ENCODE measurements at places on chromosomes 2 and 18.

GRCh38 chr2:88885679-88886416, 194.4 kb downstream of the RPIA start:
- H3K4me3 ChIP-seq = no peak overlapping the region
- H3K36me3 ChIP-seq = no peaks in the 10 kb centered on the region
- H3K27ac ChIP-seq = no peak overlapping the region
- no peaks in the 10 kb centered on the region for H3K4me1 ChIP-seq

- H3K27ac ChIP-seq = no peak overlapping the region
- H3K4me3 ChIP-seq = no peak overlapping the region
- H3K36me3 ChIP-seq = no peaks in the 10 kb centered on the region
- DNase-seq = no peak
- no peaks in the 10 kb centered on the region for H3K4me1 ChIP-seq
- H3K27me3 ChIP-seq = no peaks in the 10 kb centered on the region
These were observed 50.7 kb downstream of the ATIC start for GRCh38 chr2:215362562-215362904.

DNA sequence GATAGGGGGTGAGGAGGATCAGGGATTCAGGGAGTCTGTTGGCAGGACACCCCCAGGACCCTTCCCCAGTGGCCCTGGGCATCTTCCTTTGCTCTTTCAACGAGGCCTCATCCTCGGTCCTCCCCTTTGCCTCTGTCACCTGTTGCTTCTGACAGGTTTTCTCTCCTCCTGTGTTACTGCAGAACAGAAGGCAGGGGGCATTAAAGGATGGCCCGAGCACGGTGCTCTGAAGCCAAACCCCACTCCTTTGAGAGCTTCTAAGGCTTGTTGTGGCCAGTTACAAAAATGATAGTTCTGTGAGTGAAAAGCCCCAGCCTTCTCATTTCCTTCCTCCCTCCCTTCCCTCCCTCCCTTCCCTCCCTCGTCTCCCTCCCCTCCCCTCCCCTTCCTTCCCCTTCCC, 82.5 kb downstream of the THNSL2 start:
- peaks cover 8% of the 10 kb centered on the region for H3K27me3 ChIP-seq
- H3K4me1 ChIP-seq = no peaks in the 10 kb centered on the region
- no peak overlapping the region for H3K4me3 ChIP-seq
- no peak overlapping the region for H3K27ac ChIP-seq
- no peaks in the 10 kb centered on the region for H3K36me3 ChIP-seq
- DNase-seq = no peak

DNA sequence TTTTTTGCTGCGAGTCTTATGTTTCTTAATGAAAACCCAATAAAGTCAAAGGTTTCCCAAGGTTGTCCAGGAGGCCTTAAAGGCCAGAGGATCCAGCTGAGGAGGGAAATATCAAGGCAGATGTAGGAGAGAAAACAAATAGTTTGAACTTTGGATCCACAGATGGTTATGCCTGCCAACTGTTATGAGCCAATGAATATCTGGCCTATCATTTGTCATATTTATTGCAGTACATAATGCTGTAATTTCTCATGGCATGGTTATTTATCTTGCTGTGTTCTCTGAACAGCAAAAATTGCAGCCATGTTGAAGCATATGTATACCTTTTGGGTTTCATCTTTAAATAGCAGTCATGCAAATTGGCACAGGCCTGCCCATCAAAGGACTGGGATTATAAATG, 38.2 kb upstream of the CAVIN2 start:
- H3K27ac ChIP-seq = no peak overlapping the region
- no peaks in the 10 kb centered on the region for H3K4me1 ChIP-seq
- no peak overlapping the region for H3K4me3 ChIP-seq
- DNase-seq = no peak

- no peak for DNase-seq
- no peaks in the 10 kb centered on the region for H3K36me3 ChIP-seq
- no peaks in the 10 kb centered on the region for H3K27me3 ChIP-seq
- no peak overlapping the region for H3K27ac ChIP-seq
- H3K4me1 ChIP-seq = no peaks in the 10 kb centered on the region
- H3K4me3 ChIP-seq = no peak overlapping the region
These were observed 79.8 kb upstream of the FZD7 start for GRCh38 chr2:201953880-201954279.

DNA sequence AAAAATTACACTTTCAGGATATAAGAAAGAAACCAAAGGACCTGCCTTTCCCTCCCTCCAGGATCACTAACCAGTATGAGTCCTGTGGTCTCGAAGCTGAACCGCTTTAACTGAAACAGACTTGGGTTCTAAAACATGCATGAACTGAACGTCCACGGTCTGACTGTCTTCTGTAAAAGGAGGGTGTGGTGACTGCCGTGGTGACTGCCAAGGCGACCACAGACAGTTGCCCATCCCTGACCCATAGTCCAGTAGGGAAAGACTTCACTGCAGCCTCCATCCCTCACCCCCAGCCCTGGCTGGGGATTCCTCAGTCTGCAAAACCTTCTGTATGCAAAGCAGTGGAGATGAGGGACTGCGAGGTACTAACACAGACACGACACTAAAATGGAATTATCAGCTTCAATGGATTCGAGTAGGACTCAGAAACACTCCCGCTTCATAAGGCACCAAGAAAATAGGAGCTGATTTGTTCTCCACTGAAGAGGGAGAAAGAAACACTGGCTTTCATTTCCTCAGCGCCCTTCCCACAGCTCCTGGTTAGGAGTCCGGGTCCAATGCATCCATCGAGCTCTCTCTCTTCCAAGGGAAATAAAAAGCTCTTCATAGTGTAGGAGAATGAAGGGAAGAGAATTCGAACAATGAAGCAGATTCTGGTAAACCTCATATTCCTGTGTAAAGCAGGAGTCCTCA, 197.2 kb downstream of the HDAC4 start:
- no peaks in the 10 kb centered on the region for H3K4me1 ChIP-seq
- no peak overlapping the region for H3K4me3 ChIP-seq
- no peaks in the 10 kb centered on the region for H3K36me3 ChIP-seq
- H3K27ac ChIP-seq = no peak overlapping the region
- DNase-seq = no peak

DNA sequence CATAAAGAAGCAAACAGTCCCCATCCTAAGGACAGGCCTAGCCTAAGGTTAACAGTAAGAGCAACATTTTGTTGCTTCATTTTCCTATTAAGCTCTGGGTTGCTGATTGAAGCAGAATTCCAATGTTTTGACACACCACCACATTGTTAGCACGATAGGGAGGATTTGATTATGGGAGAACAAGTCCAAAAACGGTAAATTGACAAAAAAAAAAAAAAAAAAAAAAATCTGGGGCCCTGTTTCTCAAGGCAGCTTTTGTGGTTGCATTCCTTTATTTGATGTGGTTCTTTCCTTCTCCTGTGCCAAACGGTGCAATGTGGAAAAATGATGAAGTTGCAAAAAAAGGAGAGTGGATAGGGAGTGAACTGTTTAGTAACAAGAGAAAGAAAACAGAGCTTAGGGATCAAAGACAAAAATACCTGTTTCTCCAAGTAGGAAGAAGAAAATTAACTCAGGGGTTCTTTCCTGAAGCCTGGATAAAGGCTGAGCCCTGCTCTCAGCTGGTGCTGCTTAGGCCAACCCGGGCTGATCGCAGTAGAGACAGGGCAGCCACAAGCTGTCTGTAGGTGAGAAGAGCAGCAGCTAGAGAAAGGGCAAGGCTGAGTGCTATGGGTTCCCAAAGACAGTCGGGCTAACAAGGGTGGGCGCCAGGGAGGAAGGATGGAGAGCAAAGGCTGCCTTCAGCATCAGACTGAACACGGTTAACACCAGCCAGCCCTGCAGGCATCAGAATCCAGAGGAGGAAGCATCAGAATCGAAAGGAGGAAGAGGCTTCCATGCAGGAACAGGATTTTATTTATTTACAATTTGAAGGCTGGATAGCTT, 167.8 kb upstream of the FOSL2 start:
- DNase-seq = no peak
- H3K27me3 ChIP-seq = no peaks in the 10 kb centered on the region
- no peak overlapping the region for H3K27ac ChIP-seq
- no peaks in the 10 kb centered on the region for H3K36me3 ChIP-seq
- H3K4me3 ChIP-seq = no peak overlapping the region

DNA sequence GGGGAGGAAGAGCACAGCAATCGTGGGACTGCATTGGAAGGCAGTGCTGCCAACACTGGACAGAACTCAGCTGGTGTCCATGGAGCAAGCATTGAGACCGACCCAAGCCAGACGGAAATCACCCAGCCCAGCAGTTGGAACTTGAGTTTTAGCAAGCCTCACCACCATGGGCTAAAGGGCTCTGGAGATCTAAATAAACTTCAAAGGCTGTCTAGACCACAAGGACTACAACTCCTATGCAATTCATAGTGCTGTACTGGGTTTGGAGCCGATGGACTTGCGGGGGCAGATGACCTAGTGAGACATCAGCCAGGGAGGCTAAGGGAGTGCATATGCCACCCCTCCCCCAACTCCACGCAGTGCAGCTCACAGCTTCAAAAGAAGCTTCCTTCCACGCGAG, 243.6 kb upstream of the SLC39A10 start:
- H3K4me3 ChIP-seq = no peak overlapping the region
- no peak for DNase-seq
- H3K4me1 ChIP-seq = no peaks in the 10 kb centered on the region
- H3K27ac ChIP-seq = no peak overlapping the region

DNA sequence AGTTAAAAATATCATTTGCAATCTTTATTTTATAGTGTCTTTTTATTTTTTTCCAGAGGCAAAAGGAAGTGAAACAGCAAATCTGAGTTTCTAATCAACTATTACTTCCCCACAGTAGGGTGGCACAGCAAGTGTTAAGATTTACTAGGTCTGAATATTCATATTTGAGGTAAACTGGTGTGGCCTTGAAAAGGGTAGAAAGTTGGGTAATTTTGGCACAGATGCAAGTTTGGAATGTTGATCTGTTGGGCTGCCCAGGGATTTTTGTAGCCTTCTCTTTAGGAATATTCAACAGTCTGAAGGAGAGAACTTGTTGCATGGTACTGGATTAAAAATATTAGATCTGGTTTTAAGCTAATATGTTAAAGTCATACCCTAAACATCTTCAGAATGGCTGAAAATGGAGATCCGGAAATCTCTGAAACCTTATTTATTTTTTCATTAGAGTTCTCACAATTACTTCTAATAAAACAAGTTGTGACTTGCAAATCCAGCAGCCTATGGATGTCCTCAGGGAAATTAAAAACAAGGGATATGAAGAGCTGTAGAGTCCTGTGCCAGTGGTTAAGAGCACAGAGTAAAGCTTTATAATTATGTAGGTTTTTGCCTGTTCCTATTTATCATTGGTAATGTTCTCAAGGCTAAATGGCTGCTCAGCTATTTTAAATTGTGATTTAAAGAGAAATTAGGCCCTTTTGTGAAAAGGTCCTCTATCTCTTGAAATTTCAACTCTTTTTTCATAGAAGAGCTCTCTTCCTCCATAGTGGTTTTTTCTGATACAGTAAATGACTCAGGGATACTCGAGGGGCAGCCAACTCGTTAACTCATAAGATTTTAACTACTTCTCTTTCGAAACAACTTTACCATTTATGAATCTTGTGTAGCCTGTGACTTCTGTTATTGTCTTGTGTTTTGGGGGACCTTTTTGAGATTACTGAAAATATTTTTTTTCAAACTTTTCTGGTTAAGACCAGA, 11.0 kb downstream of the TANK start:
- H3K36me3 ChIP-seq = no peaks in the 10 kb centered on the region
- no peaks in the 10 kb centered on the region for H3K27me3 ChIP-seq

DNA sequence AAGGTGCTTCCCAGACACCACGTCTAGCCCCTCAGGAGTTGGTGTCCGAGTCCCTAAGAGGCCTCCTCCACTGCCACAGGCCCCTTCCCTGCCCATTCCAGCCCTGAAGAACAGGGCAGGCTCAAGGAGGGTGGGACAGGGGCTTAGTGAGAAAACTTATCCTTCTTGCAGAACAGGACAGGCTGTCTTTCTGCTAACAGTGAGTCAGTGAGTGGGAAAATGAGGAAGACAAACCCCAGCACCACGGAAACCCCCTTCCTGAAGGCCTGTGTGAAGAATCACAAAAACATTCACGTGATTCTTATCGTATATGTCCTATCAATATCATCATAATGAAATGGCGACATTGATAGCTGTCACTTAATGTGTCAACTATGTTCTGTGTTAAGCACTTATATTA, 9.8 kb downstream of the FZD7 start:
- H3K4me3 ChIP-seq = no peak overlapping the region
- peaks cover 25% of the 10 kb centered on the region for H3K4me1 ChIP-seq
- H3K27me3 ChIP-seq = no peaks in the 10 kb centered on the region
- H3K27ac ChIP-seq = no peak overlapping the region

DNA sequence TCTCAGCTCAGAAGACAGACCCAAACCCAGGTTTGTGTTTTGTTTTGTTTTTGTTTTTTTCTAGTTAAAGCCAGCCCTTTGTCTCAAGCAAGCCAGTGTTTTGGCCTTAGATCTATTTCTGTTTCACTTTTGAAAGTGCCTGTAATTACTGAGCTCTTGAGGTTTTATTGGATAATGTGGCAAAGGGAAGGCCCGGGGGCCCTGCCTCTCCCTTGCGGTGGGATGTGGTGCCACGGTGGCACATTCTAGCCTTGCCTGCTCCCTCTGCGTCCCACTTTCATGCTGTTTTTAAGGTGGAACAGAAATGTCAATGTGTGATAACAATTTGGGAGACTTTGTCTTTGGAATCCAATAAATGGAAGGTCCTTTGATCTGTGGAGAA, 2.5 kb downstream of the HPCAL1 start:
- H3K27ac ChIP-seq = peak overlapping the region; percentile 91
- H3K27me3 ChIP-seq = no peaks in the 10 kb centered on the region
- DNase-seq = no peak
- H3K4me1 ChIP-seq = peaks cover 61% of the 10 kb centered on the region

DNA sequence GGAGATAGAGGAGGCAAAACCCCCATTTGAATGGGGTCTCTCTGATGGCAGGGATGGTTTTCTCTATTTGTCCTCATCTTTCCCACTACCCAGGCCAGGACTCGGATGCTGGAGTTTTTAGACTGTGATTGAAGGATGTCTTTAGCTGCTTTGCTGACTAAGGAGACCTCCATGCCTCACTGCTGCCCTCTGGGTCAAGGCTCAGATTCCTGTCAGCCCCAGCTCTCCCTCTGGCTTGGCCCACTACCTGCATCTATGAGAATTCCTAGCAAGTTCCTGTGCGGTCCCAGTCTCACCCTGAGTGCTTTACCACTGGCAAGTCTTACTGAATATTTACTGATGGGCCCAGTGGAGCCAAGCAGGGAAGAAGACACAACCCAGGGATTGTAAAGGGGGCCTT, 184.0 kb downstream of the CELF4 start:
- H3K27me3 ChIP-seq = no peaks in the 10 kb centered on the region
- DNase-seq = no peak
- H3K4me3 ChIP-seq = no peak overlapping the region
- H3K4me1 ChIP-seq = no peaks in the 10 kb centered on the region
- H3K27ac ChIP-seq = no peak overlapping the region

GRCh38 chr2:128260239-128261138, 58.2 kb downstream of the HS6ST1 start:
- peaks cover 6% of the 10 kb centered on the region for H3K4me1 ChIP-seq
- peak overlapping the region; percentile 74 for H3K27ac ChIP-seq
- no peak for DNase-seq
- no peak overlapping the region for H3K4me3 ChIP-seq

DNA sequence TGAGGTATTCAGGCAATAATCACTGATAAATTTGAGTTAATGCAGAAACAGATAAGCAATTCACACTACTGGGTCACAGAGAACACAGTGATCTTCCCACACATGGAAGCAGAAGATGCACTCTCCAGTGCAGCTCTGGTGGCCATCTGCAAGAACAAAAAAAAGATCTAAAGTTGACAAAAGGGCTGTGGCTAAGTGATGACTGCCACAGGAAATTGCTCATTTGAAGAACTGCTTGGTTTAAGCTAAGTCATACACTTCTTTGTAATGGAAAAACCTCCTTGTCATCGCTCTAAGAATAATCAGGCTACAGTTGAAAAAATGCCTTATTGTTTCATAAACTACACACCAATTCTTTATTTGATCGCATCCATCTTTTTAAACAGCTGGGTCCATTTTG, 115.1 kb downstream of the DTNB start:
- no peaks in the 10 kb centered on the region for H3K27me3 ChIP-seq
- no peak overlapping the region for H3K4me3 ChIP-seq
- H3K4me1 ChIP-seq = no peaks in the 10 kb centered on the region
- no peak overlapping the region for H3K27ac ChIP-seq
